ENCODE measurements at places on chromosomes 11 and 22.

- DNase-seq, result no peak
Measured at GRCh38 chr11:132982772-132983640, 549.3 kb downstream of the OPCML start.

DNA sequence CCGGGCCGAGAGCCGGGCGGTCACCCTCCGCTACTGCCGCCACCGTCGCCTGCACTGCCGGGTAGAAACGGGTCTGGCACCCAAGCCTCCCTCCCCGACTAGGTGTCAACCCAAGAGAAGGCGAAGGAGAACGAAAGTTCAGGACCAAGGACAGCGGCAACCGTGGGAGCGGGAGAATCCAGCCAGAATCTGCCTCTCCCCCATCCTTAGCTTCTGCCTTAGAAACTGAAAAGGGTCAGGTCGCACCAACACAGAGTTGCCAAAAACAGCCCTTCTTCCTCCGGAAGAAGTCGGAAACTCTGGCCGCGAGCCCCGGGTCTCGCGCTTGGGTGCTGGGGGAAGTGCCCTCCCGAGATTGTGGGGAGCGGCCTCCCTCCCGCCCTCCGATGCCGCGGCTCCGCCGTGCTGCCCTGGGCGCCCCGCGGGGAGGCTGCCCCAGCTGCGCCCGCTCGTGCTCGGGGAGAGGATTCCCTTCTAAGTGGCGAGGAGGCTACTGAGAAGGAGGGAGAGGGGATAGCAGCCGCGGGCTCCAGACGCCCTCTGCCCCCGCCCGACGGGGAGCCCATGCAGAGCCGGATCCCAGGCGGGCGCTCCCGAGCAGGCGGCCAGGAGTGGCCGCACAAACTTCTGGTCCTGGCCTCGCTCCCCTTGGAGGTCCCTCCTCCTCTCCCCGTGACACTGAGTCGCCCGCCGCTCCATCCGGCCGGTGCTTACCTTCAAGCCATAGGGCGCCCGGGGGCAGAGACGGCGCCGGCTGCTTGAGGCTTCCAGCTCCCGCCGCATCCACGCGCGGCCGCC, 637 bp downstream of the DRD2 start:
- DNase-seq, result peak; percentile 83

- DNase-seq, result no peak
Measured at GRCh38 chr11:3685923-3686322, 14.7 kb upstream of the CHRNA10 start.

DNA sequence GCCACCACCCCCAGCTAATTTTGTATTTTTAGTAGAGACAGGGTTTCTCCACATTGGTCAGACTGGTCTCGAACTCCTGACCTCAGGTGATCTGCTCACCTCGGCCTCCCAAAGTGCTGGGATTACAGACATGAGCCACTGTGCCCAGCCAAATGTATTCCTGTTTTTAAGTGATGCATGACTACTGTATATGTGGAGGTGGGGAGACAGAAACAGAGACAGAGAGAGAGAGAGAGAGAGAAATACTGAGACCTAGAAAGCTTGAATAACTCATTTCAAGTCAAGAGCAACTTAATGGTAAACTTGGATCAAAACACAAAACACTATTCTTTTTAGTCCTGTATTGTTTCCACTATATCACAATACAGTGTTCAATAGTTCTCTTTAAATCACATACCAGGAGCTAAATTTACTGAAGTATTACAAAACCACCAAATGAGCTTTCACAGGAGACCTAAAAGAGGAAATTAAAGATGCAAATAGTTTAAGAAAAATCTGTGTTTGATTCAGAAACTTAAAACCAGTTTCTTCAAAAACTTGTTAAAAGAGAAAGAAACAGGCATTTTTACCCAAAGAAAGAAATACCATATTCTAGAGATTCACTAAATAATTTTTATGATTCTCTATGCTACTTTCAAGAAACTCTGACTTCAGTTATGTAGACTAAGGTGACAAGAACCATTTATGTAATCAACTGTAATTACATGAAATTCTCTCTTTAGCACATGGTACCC, 188.7 kb downstream of the ETS1 start:
- DNase-seq, result no peak

GRCh38 chr11:134074766-134075165, 5.9 kb downstream of the JAM3 start:
- DNase-seq, result no peak

- no peak for DNase-seq
Measured at GRCh38 chr22:30521368-30522156, 16.1 kb upstream of the SEC14L4 start.

GRCh38 chr11:121930004-121930965, 185.7 kb downstream of the BLID start:
- no peak for DNase-seq

- DNase-seq, result no peak
Measured at GRCh38 chr11:22957786-22958185, 97.5 kb upstream of the CCDC179 start.

DNA sequence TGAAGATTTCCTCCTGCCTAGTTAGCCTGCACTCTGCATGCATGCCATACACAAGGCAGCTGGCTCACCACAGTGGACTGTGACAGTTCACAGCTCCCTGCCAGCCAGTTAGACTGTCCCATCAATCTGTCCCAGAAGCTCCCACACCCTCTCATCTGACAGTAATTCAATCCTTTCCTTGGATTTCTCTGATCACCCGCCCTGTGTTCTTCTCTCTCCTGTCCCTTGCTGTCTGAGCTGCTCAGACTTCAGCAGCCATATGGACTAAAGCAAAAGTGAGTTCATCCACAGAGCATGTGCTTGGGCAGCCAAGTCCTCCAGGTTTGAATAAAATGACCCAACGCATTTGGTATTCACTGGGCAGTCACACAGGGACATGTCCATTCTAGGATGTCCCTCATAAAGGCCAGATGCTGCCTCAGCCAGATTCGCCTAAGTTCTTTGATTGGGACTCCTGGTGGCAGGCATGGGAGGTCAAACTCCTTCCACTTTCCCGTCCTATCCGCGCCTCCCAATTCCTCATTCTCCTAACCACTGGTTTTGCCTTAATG, 54.5 kb upstream of the ZBTB44 start:
- no peak for DNase-seq

- DNase-seq, result no peak
Measured at GRCh38 chr11:8290081-8290810, 26.6 kb upstream of the LMO1 start.

DNA sequence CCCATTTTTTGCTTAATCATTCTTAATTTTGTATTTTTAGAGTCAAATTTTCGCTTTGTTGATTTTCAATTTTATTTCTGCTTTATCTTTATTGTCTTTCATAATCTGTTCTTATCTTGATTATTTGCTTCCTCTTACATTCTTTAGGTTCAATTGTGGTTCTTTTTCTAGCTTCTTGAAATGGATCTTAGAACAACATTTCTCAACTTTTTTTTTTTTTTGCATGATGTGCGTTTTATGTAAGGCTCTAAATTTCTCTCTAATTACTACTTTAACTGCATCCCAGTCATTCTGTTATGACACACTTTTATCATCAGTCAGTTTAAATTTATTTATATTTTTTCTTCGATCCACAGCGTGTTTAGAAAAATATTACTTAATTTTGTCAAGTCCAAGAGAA, 65.2 kb upstream of the PARVA start:
- no peak for DNase-seq

DNA sequence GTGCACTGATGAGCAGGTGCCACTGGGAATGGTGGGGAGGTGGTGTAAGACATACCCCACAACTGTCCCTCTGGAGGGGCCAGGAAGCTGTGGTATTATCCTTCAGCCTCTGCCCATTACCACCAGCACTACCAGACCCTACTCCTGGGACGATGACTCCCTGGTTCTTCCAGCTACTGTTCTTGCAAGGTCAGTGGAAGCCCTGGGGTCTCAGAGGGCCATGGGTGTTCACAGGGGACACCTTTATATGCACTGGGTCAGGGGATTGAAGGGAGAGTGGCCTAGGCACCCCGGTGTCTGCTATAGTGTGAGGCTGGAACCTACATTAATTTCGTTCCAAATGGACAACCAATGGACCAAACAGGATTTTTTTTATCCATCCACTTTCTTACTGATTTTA, 102.1 kb downstream of the RPS6KA4 start:
- DNase-seq, result no peak

DNA sequence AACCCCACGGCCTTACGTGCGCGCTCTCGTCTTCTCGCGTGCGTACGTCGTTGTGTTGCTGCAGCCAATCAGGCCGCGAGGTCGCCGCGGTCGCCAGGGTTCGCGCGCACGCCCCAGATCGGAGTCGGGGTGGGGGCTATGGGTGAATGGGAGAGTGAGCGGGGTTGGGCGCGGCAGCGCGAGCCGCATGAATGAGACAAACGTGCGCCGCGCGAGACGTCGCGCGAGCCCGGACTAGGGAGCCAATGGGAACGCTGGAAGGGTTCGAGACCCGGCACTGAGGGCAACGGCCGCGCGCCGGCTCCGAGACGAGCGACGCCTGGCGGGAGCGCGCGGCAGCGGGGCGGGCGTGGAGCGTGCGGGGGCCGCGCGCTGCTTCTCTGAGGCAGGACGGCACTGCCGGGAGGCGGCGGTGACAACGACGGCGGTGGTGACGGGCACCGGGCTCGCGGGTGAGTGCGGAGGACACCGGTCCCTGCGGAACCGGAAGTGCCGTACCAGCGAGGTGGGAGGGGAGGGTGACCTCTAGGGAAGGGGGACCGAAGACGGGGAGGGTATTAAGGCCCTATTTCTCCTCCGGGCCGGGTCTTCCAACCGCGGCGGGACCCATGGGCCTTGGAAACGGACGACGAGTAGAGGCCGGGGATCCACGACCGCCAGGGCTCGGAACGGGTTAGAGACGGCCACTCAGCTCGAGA, at the start of gene ZDHHC5:
Gene ZDHHC5 (plus strand): TSS at position 379 of the 698 bp plus-strand sequence. CDS start 4,977 bp downstream, outside the sequence.
- peak; percentile 100 for DNase-seq

GRCh38 chr11:87265979-87266378, 228.2 kb downstream of the TMEM135 start:
- DNase-seq, result no peak

GRCh38 chr22:38107692-38108515, 2.6 kb downstream of the BAIAP2L2 start:
- no peak for DNase-seq

DNA sequence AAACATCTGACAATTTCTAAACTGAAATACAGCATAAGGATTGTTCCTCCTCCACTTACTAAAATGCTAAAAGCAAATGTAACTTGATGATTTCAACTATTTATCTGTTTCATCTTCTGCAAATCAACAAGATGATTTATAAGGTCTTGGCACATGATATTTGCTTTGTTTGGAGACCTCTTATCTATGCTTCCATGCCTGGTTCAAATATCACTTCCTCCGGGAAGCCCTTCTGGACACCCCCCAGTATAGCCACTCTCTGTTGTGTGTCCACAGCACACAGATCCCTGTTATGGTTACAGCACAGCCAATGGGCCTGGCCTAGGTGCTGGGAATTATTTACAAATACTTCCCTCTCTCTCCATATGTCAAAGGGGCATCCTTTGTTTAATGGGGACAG, 114.8 kb downstream of the C11orf58 start:
- DNase-seq, result no peak

- no peak for DNase-seq
Measured at GRCh38 chr11:126129727-126130671, 67.3 kb upstream of the CDON start.

GRCh38 chr22:24523873-24524272, 28.7 kb downstream of the UPB1 start:
- no peak for DNase-seq

GRCh38 chr11:48170241-48171233, 46.1 kb upstream of the OR4B1 start:
- DNase-seq, result no peak

DNA sequence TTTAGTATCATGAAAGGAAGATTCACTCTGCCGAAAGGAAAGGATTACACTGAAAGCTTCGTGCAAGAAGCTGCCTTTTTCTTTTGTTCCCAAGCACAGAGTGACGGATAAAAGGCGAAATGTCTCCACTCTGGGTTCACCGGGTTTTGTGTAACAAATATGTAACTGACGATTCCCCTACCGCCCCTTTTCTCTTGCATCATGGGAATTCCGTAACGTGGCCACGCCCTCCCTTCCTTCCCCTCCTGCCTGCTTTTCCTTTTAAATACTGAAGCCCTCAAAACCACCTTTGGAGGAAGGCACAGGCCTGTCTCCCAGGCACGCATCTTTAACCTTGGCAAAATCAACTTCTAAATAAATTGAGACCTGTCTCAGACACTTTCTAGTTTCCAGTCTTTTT, 16.4 kb upstream of the TESMIN start:
- DNase-seq, result no peak

GRCh38 chr11:76005756-76006155, 190.7 kb downstream of the UVRAG start:
- no peak for DNase-seq

DNA sequence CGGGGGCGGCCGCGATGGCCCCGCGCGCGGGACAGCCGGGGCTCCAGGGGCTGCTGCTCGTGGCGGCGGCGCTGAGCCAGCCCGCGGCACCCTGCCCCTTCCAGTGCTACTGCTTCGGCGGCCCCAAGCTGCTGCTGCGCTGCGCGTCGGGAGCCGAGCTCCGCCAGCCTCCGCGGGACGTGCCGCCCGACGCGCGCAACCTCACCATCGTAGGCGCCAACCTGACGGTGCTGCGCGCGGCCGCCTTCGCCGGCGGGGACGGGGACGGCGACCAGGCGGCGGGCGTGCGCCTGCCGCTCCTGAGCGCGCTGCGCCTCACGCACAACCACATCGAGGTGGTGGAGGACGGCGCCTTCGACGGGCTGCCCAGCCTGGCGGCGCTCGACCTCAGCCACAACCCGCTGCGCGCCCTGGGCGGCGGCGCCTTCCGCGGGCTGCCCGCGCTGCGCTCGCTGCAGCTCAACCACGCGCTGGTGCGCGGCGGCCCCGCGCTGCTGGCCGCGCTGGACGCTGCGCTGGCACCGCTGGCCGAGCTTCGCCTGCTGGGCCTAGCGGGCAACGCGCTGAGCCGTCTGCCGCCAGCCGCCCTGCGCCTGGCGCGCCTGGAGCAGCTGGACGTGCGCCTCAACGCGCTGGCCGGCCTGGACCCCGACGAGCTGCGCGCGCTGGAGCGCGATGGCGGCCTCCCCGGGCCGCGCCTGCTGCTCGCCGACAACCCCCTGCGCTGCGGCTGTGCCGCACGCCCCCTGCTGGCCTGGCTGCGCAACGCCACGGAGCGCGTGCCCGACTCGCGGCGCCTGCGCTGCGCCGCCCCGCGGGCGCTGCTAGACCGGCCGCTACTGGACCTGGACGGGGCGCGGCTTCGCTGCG, 697 bp downstream of the TPBGL start:
- peak; percentile 85 for DNase-seq

DNA sequence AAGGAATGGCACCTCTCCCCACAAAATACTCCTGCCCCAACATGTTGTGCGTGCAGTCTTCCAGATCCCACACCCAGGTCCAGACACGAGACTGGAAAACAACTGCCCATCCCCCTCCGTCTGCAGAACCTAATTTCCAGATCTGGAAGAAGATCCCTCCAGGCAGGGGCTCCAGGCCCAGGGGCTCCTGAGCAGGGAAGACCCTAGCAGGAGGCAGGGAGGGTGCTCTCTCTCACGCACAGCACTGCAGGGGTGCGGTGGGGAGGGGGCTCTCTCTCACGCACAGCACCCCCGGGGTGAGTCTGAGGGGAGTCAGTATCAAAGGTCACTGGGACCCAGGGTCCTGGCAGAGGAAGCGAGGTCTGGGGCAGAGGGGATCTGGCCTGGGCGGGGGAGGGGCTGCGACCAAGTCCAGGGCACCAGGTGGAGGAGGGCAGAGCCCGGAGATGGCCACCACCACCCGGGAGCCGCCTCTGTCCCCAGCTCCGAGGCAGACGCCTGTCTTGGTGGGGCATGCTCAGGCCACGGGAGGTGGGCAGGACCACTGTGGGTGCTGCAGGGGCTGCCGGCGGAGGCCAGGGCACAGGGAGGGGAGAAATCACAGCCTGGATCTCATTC, 1.7 kb downstream of the MLC1 start:
- DNase-seq, result no peak

GRCh38 chr11:101863361-101863760, 51.4 kb upstream of the CEP126 start:
- no peak for DNase-seq

GRCh38 chr22:38249803-38250642, 22.8 kb downstream of the TMEM184B start:
- DNase-seq, result no peak

All from left cardiac atrium (tissue), 4 donors.